Activated CD4-positive, alpha-beta T cell treated with anti-CD3 and anti-CD28 coated beads, Interleukin-2, amount 50 U/mL, for 24 hours (primary cell): ENCODE measurements at places on chromosomes 2 and 18.

DNA sequence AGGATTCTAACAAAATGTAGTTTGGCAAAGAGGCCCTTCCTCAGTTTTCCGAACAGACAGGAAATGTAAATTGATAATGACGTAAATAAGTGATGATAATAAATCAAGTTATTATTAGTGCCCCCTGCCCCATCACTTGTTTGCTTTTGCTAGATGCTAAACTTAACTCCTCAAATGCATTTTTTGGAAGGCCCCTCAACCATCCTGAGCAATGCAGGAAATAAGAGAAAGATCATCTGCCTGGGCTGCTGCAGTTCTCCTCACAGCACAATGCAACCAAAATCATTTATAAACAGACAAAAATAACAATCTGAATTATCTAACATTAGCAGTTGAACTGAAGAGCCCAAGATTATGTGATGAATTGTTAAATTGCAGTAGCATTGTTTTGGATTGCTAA is 62.6 kb upstream of the PSMD14 start:
- DNase-seq = no peak

DNA sequence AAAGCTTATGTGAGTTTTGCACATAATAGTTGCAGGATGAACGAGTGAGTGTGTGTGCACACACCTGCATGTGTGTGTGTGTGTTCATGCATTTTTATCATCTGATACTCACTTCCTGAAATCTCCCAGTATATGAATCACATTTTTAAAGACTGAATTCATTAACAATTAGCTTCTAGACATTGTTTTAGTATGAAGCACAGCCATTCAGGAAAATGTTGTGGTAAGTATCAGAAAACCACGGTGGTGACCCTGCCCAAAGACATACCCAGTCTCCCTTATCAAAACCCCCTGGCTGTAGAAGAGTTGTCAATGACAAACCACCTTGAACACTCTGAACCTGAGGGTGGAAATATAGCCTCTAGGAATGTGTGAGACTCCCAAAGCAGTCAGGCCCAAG is 220.8 kb downstream of the ALK start:
- DNase-seq = no peak

DNA sequence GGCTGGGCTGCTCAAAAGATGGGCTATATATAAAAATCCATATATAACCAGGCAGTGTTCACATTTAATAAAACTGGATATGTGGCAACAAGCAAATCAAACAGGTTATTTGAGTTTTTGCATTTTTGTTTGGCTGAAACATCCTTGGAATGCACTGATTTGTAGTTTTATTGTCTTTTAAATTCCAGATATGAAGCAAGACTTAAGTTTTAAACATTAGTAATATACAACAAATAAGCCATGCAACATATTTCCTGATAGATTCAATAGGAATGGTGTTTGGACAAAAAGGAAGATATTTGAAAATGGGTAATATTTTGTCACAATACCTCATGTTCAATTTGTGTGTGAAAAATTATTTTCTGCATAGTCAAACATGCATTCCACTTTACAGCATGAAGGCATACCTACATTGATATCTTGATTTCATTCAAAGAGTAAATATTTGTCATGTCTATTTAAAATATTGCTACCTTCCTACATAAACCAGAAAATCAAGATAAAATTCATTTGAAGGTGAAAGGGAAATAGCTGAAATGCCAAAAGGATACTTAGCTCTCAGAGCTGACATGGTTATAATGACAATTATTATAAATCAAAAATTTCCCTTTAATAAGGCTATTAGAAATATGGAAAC is 132.3 kb upstream of the NETO1 start:
- DNase-seq = no peak

DNA sequence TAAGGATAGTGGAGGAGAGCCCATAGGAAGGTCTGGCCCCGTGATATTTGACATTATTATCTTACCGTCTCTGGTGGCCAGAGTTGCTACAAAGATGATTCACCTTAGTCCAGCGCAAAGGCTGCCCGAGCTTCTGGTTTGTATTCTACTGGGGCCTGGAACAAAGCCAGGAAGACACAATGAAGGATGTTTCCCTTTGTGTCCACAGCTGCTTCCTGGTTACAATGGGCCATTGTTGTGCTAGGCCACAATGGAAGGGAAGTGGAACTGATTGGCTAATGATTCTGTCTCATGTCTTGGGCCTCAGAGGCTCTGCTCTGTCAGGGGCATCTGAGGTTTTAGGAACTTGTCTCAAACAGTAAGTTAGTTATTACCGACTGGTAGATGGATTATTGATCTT is 132.2 kb downstream of the TDRD15 start:
- DNase-seq = no peak

GRCh38 chr2:127418300-127419111 is at the start of gene PROC:
Gene PROC (plus strand): TSS chr2:127418427. CDS start chr2:127419943, 1,516 bp downstream.
- no peak for DNase-seq

- no peak for DNase-seq
These were observed 1069.2 kb upstream of the CHAC2 start for GRCh38 chr2:52698408-52698807.

DNA sequence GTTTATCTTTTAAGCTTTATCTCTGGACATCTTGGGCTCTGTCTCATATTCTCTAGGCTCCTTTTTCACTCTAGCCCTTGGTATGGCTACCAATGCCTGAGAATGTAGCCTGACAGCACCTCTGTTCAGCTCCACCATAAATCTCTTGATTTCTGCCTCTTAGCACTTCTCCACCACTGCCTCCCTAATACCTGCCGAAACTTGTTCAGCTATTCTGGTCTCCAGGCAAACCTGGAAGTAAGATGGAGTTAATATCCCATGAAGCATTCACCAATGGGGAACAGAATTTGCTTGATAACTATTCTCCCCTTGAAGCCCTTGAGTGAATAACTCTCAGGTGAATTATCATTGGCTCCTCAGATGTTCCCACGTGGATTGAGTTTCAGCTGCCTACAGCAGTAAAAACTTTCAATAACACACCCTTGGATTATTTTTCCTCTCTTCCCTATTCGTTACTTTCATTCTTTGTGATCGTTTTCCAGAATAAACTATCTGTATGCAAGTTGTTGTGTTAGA is 145.6 kb downstream of the EVA1A start:
- DNase-seq = no peak

DNA sequence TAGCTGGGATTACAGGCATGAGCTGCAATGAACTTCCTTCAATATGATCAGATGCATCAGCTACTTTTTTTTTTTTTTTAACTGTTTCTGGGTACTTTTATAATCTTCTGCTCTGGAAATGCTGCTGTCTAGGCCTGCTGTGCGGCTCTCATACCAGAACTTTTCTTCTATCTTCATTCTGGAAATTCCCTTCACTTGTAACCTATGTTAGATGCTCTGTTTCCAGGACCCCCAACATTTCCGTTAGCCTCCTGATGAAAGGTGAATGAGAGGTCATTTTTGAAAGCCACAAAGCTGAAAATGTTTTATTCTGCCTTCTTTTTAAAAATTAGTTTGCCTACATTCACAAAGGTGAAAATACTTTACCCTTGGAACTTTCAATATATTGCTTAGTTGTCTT is 8.6 kb downstream of the AGFG1 start:
- no peak for DNase-seq

- DNase-seq = no peak
These were observed 222.7 kb downstream of the PHLPP1 start for GRCh38 chr18:62938006-62938405.

GRCh38 chr2:66571918-66572317 is 137.0 kb downstream of the MEIS1 start:
- DNase-seq = no peak

GRCh38 chr2:222270396-222270795 is 28.4 kb downstream of the PAX3 start:
- no peak for DNase-seq

- no peak for DNase-seq
These were observed 46.2 kb upstream of the NEDD4L start for GRCh38 chr18:57997820-57998219.

- DNase-seq = no peak
These were observed 824 bp upstream of the ZNF638 start for GRCh38 chr2:71330585-71331330.

DNA sequence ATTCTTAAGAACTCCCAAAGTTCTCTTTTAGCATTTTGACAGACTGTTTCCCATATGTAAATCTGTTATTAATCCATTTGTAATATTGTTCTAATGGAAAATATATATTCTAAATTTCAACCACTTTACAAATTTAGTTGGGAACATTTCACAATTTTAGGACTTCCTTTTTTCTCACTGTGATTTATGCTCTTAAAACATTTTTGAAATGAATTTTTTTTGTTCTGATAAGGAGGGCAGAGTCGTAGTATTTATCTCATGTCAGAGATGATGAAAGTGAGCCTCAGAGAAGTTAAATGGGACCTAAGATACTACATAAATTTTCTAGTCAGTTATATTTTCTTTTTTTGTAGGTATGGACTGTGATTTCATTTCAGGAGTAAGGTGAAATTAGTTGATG is 26.6 kb downstream of the RASGRP3 start:
- no peak for DNase-seq

DNA sequence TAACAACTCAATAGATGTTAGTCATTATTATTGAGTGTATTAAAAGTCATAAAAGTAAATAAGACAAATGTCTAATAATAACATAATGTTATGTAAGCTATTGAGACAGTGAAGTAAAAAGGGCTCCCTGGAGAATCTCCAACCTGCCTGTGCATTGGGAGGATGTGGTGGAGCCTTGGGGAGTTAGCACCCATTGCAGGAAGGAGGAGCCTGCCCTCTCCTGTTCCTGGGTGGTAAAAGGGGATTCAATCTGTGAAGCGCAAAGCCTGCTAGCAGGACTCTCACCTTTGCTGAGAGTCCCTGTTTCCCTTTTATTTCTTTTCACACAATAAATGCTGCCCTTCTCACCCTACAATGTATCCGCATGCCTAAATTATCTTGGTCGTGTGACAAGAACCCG is 206.1 kb downstream of the RAB3GAP1 start:
- DNase-seq = no peak

GRCh38 chr2:226875438-226876225 is 39.8 kb downstream of the RHBDD1 start:
- no peak for DNase-seq

GRCh38 chr2:21123473-21124393 is at the start of gene TDRD15:
Gene TDRD15 (plus strand): TSS chr2:21123968. CDS start chr2:21137468, 13,500 bp downstream.
- DNase-seq = no peak

GRCh38 chr2:127146071-127146725 is 39.2 kb upstream of the BIN1 start:
- no peak for DNase-seq

DNA sequence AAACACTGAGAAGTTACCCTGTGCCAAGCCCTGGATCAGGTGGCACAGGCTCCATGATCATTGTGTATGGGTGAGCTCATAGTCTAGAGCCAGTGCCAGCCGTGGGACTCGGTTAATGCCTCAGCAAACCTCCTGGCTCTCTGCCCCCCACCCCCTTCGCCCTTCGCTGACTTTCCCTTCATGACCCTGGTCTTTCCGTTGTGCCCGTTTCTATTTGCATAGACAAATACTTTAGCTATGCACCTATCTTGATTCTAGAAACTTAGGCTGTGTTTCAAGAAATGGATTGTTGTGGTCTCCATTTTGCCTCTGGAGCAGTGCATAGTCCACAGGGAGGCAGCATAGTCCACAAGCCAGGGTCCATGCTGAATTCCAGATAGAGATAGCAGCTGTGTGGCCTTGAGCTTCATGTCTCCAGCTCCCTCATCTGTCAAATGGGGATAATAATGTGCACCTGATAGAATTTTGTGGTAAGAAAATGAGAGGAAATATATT is 44.8 kb upstream of the KDM3A start:
- no peak for DNase-seq

GRCh38 chr2:65798641-65799040 is 366.2 kb upstream of the SPRED2 start:
- DNase-seq = no peak

GRCh38 chr18:36298126-36298741 is 721 bp downstream of the FHOD3 start:
- no peak for DNase-seq

- no peak for DNase-seq
These were observed 173.0 kb downstream of the CTIF start for GRCh38 chr18:48711651-48712486.

DNA sequence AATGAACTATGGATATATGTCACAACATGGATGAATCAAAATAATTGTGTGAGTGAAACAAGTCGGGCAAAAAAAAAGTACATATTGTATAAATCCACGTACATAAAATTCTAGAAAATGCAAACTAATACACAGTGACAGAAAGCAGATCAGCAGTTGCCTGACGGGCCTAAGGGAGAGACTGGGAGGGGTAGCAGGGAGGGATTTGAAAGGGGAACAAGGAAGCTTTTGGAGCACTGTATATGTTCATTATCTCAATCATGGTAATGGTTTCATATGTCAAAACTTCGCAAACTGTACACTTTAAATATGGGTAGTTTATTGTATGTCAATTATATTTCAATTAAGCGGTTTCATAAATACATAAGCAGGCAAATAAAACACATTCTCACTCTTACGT is 153.8 kb downstream of the ANKRD44 start:
- DNase-seq = no peak

- no peak for DNase-seq
These were observed 204.2 kb downstream of the TMEM247 start for GRCh38 chr2:46683541-46683940.
